ENCODE measurements at places on chromosomes 1 and 21.

- no peak for DNase-seq
These were observed at the start of gene ZBTB18 for GRCh38 chr1:244050835-244051444. ZBTB18 (plus strand) TSS chr1:244051283; CDS start chr1:244051432, 149 bp downstream.

- no peak for DNase-seq
These were observed 708.8 kb downstream of the LTN1 start for GRCh38 chr21:28283641-28284490.

DNA sequence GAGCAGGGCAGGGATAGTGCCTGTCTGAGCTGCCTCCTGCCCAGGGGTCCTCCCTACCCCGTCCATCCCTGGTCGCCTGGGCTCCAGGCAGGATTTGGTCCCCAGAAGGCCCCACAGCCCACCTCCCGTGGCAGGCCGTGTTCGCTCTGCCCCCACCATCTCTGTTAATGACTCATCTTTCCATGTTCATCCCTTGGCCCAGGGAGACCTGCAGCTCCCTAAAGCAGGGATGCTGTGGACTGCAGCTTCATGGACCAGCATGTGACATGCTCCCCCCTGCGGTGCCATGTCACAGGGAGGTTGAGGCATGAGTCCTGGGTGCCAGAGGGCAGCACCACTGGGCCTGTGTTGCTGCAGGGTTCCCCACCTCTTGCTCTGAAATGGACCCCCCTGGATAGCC lies 26.8 kb downstream of the UBASH3A start:
- DNase-seq, result no peak

DNA sequence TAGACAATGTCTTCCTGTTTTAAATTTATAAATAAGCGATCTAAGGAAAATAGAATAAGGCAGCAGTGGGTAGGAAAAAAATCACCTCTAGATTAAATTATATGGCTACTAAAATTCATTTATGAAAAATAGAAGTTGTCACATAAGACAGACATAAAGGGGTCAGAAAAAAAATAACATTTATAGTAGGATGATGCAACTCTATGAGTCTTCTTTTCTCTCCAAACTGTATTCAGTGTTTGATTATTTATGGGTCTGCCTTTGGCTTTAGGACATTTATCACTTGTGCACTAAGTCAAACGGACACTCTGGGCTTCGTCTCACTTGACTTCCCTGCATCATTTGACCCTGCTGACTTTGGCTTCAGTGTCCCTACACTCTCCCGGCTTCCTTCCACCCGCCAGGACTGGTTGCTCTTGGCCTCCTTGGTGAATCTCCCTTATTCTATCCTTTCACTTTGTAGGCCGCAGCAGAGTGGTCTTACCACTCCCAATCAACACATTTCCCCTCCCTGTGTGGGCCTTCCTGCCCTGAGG lies 47.0 kb upstream of the DESI2 start:
- DNase-seq, result no peak

All from stimulated activated CD4-positive, alpha-beta T cell treated with anti-CD3 and anti-CD28 coated beads, Interleukin-1b, Interleukin-23, amount 100 ng/mL, for 48 hours (primary cell).